ENCODE measurements at places on chromosomes 1 and 21. TPM values are rescaled to one million over a fixed set of nuclear protein-coding genes. Genes with fewer than 3 reads are reported as not detected.

DNA sequence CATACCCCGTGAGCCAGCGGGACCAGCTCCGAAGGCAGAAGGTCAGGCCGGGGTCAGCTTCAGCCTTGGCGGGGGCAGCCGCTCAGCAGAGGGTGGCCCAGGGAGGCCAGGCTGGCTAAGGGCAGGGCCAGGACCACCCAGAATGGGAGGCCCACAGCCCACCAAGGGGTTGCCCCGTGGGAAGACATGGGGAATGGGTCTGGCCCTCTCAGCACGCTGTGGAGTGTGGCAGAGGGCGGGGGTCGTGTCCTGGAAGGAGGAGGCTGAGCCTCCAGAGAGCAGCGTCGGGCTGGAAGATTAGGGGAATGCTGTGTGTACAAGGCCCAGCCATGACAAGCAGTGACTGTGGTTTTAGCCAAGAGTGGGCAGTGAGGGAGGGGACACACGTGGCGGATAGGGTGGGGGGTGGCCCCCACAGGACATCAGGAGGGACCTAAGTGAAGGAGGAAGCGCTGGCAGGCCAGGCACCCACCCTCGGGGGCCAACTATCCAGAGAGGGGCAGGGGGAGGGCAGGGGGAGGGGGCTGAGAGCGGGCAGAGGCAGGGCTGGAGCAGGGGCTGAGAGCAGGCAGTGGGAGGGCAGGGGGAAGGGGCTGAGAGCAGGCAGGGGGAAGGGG lies 43.9 kb upstream of the POFUT2 start:
- no peak overlapping the region for H3K27ac ChIP-seq
- DNase-seq, result no peak
- H3K4me1 ChIP-seq, result peaks cover 24% of the 10 kb centered on the region
- H3K36me3 ChIP-seq, result no peaks in the 10 kb centered on the region
- no peak overlapping the region for H3K4me3 ChIP-seq

TMEM82 gene
- not detected for total RNA-seq

ITGB2 gene
- 19.5 TPM for total RNA-seq

- no peak overlapping the region for H3K4me3 ChIP-seq
- no peak overlapping the region for H3K27ac ChIP-seq
- DNase-seq, result no peak
- H3K36me3 ChIP-seq, result peaks cover 42% of the 10 kb centered on the region
- H3K27me3 ChIP-seq, result no peaks in the 10 kb centered on the region
Measured at GRCh38 chr1:15538771-15539170, 12.1 kb downstream of the DNAJC16 start.

DNA sequence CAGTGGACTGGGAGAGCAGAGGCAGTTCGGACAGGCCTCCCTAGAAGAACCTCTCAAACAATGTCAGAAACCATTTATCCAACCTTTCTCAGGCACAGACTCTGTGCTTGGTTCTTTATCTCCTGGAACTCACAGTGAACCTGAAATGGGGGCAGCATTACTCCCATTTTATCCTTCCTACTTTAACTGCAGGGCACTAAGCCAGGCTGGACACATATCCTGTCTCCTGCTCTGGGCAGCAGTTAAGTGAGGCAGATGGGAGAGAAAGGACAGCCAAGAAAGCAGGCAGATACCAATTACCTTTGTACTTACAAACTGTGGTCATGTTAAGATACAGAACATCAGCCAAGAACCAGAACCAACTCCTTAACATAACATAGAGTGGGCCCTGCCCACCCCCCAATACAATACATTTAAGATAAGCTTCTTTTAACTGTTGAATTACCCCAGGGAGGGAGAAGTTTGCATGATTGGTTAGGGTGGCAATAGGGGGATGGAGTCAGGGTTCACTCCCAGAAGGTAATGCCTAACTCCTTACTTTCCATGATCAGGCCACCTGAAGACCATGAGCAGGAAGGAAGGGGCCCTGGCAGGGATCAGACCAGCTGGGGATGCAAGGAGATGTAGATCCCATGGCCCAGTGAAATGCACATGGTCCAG lies 10.9 kb downstream of the KDF1 start:
- H3K27ac ChIP-seq, result no peak overlapping the region
- no peaks in the 10 kb centered on the region for H3K27me3 ChIP-seq
- DNase-seq, result no peak

DNA sequence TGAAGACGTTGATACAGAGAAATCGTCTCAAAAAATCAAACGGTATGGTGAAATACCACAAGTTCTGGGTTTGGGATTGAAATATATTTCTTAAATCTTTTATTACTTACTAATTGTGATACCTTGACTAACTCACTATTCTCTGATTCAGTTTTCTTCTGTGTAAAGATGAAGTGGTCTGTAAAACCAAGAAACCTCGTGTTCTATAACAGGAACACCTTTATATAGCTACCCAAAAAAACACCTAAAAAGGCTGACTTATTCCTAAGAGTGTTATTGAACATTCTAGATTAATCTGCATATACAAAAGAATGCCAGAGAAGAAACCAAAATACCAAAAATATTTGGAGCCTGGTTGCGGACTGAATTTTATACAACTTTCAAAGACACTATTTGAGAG lies 721 bp downstream of the LRRIQ3 start:
- peaks cover 5% of the 10 kb centered on the region for H3K36me3 ChIP-seq
- no peaks in the 10 kb centered on the region for H3K27me3 ChIP-seq
- DNase-seq, result no peak
- peak overlapping the region; percentile 72 for H3K27ac ChIP-seq

IFI44 gene
- total RNA-seq, result 42.2 TPM

DNA sequence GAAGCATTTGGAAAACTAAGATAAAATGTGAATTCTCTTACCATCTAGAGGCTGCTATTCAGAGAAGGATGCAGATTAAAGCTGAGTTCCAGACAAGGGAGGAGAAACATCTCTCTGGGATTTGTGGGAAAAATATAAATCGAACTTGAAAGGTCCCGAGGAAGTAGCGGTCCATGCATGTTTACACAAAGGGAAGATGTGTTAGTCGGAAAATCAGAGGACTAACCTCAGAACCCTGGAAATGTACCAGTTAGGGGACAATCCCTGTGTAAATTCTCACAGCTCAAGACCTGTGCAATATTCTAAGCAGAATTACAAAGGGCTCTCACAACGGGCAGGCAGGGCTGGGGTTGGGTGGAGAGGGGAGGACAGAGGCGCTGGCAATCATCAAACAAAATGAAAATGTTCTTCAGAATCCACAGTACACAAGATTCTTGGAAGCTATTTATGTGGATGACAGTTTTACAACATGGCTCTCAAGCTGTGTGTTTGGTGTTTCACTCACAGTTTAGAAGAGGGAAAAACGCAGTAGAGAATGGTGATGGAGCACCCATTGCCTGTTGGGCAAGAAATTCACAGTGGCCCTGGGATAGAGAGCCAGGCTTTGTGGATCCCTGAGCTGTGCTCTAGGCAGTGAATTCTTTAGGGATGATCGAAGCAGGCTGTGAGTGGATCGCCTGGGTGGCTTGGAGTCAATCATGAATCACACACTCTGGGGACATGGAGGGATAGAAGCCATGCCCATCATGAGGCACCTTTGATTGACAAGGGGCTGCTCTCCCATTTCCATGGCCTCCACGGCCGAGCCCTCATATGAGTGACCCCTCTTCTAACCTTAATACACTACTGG lies 47.6 kb downstream of the KCNJ6 start:
- H3K4me3 ChIP-seq, result no peak overlapping the region
- H3K27ac ChIP-seq, result no peak overlapping the region

DNA sequence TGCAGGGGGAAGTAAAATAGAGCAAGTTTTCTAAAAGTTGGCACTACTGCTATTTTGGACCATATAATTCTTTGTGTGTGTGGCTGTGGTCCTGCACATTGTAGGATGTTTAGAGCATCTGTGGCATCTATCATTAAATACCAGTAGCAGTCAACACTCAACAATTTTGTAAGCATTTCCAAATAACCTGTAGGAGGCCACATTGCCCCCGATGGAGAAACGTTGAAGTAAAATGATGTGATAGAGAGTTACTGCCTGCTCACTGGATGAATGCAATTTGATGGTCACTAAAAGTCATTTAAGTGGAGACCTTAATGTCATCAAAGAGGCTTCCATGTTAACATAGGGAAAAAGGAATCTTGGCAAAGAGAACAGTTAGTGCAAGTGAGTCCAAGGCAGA lies 560.8 kb downstream of the NEGR1 start:
- no peaks in the 10 kb centered on the region for H3K4me1 ChIP-seq
- no peak for DNase-seq
- H3K36me3 ChIP-seq, result no peaks in the 10 kb centered on the region
- H3K4me3 ChIP-seq, result no peak overlapping the region

DNA sequence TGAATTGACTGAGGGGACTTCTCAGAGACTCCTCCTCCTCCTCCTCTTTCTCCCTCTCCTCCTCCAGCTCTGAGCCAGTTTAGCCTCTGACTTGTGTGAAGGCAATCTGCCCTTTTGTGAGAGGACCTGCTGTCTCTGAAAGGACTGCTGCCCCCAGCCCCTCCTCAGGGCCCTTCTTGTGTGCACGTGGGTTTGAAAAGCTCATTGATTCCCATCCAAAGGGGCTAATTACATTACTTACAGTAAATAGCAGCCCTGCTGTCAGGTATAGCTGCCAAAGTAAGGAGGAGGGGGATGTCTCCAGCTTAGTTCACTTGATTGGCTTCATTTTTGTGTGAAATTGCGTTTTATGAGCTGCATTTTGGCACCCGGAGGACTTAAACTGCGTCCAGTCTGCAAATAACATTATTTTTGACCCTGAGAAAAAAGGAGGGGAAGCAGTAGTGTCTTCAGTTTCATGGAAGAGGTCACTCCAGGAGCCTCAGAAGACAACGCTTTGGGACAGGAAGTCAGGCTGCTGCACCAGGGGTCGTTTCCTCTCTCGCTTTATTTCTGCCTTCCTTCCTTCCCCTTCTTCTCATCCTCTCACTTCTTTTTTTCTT lies 1.8 kb upstream of the LHX9 start:
- no peaks in the 10 kb centered on the region for H3K36me3 ChIP-seq
- no peak for DNase-seq
- no peak overlapping the region for H3K27ac ChIP-seq
- H3K27me3 ChIP-seq, result peaks cover 88% of the 10 kb centered on the region

GRCh38 chr1:58884706-58885661 lies 101.1 kb upstream of the JUN start:
- no peak for DNase-seq
- H3K36me3 ChIP-seq, result no peaks in the 10 kb centered on the region
- no peaks in the 10 kb centered on the region for H3K27me3 ChIP-seq
- H3K27ac ChIP-seq, result peak overlapping the region; percentile 37
- peaks cover 25% of the 10 kb centered on the region for H3K4me1 ChIP-seq
- no peak overlapping the region for H3K4me3 ChIP-seq

SLAMF7 gene
- 0.33 TPM for total RNA-seq

- no peak overlapping the region for H3K4me3 ChIP-seq
- no peak for DNase-seq
- H3K4me1 ChIP-seq, result no peaks in the 10 kb centered on the region
- H3K27me3 ChIP-seq, result no peaks in the 10 kb centered on the region
- H3K36me3 ChIP-seq, result no peaks in the 10 kb centered on the region
- H3K27ac ChIP-seq, result no peak overlapping the region
Measured at GRCh38 chr1:201000391-201000790, 23.1 kb downstream of the KIF21B start.

ALPL gene
- total RNA-seq, result 4.7 TPM

TOR1AIP2 gene
- total RNA-seq, result 73.2 TPM

KIF21B gene
- 0.89 TPM for total RNA-seq

Data from thyroid gland (tissue), 4 donors.